Smooth muscle cell of the brain vasculature (primary cell): ENCODE measurements at places on chromosomes 3 and 15.

GRCh38 chr3:45958321-45958791 is 15.1 kb downstream of the CXCR6 start:
- DNase-seq, result no peak

DNA sequence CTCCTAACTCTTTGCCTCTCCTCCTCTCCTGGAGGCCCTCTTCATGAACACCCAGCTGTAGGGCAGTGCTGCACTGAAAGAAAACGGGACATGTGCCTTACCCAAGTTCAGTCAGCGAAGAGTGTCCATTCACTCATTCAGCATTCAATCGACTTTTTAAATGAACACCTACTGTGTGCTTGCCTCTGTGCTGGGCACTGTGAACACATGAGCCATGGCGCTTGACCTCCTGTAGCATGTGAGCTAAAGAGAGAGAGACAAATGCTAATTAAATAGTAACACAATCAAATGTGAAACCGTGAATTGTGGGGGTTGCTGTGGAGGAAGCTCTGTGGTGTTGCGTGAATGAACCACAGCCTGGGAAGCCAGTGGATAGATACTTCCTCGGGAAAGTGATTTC is 43.4 kb downstream of the ST6GAL1 start:
- DNase-seq, result no peak

- DNase-seq, result no peak
These were observed 190.2 kb upstream of the DPH6 start for GRCh38 chr15:35736150-35736549.

DNA sequence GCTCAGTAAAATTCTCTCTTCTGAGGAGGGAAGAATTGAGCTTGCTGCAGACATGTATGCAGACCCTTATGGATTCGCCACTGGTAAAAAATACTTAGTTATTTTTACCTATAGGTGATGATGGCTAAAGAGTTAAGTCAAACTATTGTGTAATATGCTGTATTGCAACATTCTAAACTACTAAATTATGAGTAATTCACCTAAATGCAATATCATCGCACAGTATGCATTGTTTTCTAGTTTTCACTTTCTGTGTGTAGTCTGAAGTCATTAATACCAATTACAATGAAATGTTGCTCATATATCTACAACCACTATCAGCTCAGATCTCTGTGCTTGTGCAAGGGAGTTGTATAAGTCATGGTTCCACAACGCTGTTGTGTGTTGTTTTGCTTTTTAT is 48.7 kb upstream of the ROBO2 start:
- DNase-seq, result no peak

GRCh38 chr3:35617370-35617769 is 22.0 kb upstream of the ARPP21 start:
- no peak for DNase-seq

DNA sequence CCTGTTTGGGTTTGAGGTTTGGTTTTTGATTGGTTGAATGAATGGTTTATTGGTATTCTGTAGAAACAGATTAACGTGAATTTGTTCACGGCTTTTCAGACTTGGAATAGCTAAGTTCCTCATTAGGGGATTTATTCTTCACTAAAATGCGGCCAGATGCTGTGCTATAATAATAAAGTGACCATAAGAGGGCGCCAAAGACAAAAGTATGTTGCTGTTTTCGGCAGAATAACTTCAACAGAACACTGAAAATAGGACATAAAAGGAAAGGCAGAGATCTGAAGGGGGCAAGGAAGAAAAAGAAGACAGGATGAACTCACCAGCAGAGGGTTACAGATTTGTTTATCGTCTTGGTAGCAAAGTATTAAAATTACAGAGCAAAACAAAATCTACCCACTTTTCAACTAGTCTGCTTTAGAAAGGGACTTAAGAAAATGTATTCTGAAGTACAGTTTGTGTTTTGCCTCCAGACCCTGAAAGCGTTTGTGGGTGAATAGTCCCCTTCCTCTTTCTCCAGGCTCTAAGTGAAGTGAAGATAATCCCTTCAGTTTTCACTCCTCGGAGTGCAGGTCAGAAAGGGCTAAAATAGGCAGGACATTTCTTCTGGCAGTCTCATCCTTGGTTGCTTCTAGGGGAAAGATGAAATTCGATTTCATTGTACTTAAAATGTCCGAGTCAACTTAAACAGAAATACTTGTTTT is 147.6 kb downstream of the IL20RB start:
- peak; percentile 31 for DNase-seq

DNA sequence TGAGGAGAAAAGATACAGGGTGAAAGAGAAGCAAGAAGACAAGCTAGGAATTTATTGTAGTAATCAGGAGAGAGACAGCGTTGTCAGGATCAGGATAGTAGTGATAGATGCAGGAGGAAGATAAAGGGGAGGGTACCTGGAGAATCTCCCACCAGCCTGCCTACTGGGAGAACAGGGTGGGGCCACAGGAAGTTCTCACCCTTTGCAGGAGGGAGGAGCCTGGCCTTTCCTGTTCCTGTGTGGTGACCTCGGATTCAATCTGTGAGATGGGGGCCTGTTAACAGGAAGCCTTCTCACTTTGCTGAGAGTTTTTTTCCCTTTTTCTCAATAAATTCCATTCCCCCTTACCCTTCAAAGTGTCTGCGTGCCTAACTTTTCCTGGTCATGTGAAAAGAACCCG is 37.6 kb downstream of the GMPS start:
- DNase-seq, result no peak

DNA sequence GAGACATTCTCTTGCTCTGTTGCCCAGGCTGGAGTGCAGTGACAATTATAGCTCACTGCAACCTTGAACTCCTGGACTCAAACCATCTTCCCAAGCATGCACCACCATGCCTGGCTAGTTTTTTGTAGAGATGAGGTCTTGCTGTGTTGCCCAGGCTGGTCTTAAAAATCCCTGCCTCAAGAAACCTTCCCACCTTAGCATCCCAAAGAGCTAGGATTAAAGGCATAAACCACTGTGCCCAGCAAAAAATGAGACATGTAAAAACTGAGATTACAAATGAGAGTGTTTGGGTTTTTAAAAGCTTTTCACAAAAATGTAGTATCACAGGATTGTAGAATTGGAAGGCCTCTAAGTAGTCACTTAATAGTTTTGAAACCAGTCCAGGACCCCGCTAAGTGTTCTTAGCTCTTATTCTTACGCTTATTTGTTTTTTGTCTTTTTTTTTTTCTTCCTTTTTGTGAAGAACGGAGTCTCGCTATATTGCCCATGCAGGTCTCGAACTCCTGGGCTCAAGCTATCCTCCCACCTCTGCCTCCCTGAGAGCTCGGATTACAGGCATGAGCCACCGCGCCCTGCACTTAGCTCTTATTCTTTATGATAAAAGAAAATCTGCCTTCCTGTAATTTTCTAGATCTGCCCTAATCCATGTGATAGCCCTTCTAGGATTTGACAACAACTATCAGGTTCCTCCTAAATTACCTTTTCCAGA is 31.5 kb downstream of the KLHL18 start:
- DNase-seq, result no peak

DNA sequence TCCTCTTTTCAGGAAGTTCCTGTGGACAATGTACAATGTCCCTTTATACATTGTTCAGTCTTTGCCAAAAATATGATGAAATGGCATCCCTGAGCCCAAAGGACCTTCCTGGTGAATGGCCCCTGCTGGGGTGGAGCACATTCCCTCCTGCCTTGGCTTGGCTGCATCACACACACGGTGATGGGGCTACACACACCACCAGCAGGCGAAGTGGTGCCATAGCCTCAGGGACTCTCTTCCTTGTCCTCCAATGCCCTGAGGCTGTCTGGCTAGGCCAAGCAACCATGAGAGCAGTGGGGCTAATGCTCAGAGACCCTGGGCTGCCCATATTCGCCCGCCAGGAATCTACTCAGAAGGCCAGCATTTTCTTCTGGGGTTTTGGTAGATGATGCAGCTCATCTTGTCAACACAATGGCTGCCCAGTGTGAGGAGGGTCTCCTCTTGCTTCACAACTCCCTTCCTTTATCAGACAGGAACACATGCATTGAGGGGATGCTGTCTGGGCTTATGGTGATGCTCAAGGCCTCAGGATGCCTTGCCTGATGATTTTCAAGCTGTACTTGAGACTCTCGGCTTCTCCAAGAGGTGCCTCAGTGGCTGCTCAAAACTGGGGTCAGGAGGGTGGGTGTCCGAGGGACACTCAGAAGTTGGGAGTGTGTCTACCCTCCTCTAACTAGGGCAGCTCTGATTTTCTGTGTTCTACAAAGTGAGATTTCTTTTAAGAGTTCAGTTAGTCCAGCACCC is 40.9 kb upstream of the EPHB1 start:
- DNase-seq, result no peak

- DNase-seq, result no peak
These were observed 54.7 kb downstream of the FAM174B start for GRCh38 chr15:92600856-92601255.

DNA sequence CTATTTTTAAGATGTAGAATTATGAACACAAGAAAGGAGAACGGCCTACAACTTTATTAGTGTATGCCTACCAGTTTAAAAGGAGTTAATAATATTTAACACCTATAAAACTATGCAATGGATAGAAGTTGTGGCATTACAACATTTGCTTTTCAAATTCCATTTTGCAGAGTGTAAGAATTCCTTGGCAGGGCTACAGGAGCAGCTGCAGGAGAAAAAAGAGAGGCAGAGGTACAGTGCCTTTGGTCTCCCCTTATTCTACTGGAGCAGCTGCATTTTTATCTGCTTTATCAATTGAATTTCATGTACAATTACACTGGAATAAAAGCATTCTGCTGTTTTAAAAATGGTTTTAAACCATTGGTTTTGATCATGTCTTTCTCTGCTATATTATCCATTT is 145.7 kb upstream of the KCNH8 start:
- no peak for DNase-seq

GRCh38 chr3:29901097-29901496 is 620.2 kb downstream of the RBMS3 start:
- no peak for DNase-seq

DNA sequence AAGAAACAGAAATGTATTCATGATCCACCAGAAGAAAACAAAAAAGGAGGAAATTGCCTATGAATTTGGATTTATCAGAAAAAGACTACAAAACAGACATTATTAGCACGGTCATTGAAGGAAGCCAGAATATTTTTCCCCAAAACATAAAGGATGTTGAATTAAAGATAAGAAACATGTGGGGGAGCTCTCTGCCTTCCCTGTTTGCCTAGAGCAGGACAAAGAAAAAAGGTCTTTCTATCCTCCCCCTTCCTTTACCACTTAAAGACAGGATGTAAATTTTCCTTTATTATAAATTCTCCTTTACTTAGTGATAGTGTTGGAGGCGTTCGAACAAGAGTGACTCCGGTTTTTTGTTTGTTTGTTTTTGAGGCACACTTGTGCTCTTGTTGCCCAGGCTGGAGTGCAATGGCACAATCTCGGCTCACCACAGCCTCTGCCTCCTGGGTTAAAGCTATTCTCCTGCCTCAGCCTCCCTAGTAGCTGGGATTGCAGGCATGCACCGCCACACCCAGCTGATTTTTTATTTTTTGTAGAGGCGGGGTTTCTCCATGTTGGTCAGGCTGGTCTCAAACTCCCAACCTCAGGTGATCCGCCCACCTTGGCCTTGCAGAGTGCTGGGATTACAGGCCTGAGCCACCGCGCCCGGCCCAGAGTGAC is 14.9 kb upstream of the RPN1 start:
- no peak for DNase-seq

DNA sequence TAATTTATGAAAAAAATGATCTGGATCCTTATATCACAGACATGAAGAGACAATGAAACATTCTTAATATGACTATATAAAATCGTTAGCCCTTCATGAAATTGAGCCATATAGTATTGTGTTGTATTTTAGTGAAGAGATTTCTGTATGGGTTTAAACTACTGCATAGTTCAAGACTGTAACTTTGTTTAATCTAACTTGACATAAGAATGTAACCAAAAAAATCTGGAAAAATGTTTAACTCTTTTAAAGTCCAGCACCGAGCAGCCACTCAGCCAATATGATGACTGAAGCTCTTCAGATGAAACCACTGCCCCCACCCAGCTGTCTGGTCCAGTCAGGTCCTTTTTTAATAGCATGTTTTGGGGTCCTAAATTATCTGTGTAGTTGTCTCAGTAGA is 4.9 kb downstream of the NANOGP8 start:
- no peak for DNase-seq

GRCh38 chr3:128984596-128984995 is 9.3 kb downstream of the CFAP92 start:
- no peak for DNase-seq

GRCh38 chr3:50123394-50124051 is 31.6 kb upstream of the SEMA3F start:
- DNase-seq, result no peak

DNA sequence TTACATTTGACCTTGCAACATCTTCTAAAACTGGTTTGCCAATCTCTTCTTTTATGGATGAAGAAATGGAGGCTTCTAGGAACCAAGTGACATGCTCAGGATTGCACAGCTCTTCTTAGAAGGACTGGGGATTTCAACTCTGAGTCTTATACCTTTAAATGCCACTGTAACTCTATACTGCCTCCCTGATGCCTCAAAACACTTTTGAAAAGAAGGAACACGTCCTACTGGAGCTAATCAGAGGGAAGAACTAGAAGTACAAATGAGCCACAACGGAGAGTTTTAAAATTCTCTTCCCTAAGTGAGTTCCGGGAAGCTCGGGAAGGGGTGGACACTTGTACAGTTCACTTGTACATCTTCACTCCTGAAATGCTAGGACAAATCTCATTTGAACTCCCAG is 949 bp upstream of the MITF start:
- DNase-seq, result no peak

DNA sequence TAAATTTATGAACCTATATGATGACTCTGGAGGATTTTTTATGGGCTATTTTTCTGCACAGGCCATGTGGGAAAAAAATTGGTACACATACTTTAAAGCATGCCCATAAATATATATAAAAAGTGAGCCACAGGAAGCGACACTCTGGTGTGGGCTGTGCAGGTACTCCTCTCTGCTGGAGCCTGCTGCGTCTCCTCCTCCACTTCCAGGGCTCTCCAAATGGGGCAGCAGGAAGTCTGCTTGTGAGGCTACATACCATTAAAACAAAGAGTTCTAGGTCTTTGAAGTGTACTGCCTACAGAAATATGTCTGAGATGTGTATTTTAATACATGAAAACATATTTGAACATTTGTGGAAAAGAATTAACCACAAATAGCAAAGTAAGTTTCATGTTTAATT is 135.1 kb downstream of the CTNNB1 start:
- no peak for DNase-seq

DNA sequence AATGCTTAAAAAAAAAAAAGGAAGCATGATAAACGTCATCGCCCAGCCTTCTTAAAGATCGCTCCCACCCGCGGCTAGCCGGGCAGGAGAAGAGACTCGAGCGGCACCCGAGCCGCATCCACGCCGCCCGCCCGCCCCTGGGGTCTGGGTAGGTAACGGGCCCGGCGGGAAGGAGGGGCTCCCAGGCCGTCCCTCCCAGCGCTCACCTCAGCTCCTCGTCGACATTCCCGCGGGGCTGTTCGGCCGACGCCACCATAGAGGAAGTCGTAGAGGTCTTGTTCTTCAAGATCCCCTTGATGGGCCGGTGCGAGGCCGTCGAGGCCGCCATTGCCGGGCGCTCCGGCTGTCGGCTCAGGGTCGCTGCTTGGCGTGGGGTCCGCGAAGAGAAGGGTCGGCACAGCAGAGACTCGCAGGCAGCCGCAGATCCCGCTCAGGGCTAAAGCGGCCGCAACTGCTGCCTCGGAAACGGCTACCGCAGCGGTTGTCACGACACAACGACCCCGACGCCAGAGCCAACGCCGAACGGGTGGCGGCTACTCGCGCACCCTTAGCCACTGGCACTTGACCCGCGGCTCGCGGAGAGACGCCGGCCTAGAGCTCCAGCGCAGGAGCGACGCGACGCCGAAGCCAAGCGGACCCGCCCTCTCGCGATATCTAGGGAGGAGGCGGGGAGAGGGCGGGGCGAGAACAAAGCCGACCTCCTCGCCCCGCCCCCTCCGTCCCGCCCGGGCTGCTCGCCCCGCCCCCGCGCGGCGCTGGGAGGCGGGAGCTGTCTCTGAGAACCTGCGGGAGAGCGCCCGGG is at the start of gene PPP1R2:
Gene PPP1R2, minus strand, starts transcription at position 628 of the 802 bp plus-strand sequence. Its CDS starts 300 bp downstream, at position 328.
- DNase-seq, result peak; percentile 77
